ENCODE measurements at places on chromosomes 12 and 14.

DNA sequence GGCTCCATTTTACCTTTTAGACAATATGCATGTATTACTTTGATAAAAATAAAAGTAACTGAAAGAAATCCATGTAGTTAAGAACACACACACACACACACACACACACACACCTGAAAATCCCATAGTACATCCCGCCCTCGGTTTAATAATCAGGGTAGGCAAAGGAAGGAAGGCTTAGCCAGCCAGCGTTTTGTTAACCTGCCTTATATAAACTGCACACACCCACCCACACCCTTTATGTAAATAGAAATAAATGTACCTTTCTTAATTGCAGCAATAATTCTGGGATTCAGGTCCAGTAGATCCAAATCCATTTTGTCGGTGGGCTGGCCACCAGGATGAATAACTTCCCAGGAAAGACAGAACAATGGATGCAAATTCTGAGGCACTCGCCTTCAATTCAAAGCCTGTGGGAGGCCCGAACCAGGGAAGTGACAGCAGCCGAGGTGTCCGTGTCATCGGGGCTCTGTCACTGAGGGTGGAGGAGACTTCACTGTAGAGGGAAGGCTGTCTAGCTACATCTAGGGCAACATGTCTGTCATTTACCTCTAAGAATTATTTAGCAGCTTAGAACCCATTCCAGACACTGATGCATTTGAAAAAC lies 4.4 kb downstream of the XRCC3 start:
- no peak for DNase-seq

- DNase-seq = no peak
Measured at GRCh38 chr12:94495445-94496115, 35.9 kb upstream of the CEP83 start.

GRCh38 chr12:69661386-69661785 lies 37.7 kb downstream of the BEST3 start:
- DNase-seq = no peak

DNA sequence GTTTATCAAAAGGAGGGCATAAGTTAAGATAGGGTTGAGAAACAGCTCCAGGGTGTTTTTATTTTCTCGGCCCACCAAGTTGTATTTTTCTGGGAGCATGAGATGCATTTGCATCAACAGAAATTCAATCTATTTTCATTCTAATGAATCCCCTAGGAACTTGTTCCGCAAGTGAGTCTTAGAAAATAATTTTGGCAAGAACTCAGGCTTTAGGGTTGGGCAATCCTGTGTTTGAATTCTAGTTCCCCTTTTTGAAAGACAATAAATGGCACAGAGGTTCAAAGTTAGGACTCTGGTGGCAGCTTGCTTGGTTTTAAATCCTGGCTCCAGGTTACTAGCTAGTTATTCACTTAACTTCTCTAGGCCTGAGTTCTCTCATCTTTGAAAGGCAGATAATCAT lies 23.7 kb downstream of the SLC5A8 start:
- DNase-seq = no peak

DNA sequence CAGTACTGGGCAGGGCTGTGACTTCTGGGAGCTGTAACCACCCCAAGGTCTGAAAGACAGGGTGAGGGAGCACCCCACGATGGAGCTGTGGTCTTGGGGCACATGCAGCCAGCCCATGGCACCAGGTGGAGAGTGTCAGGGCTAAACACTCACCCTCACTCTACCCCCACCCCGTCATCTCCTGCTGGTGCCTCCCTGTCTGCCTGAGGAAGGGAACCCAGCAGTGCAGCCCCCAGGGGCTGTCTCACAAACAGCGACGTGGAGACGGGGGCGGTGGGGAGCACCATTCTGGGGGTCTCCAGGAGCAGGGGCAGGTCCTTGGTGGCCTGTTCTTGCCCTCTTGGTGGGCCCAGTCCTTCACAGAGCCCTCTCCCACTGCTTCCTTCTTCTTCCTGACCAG lies 63.5 kb downstream of the ERH start:
- no peak for DNase-seq

GRCh38 chr12:82780517-82780916 lies 93.8 kb downstream of the TMTC2 start:
- no peak for DNase-seq

DNA sequence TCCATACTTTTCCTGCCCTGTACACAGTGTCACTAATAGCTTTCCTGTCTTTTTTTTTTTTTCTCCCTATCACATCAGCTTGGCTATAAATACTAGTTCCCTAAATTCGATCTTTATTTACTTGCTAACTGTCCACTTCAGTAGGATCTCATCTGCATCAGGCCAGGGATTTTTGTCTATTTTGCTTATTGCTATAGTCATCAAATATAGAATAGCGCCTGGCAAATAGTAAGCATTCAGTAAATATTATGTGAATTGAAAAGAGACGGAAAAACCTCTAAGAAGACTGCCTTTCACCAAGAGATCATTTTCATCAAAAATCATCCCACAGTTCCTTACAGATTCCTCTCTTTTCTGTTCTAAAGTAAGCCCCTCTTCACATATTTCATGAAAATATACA lies 429.1 kb downstream of the FLRT2 start:
- no peak for DNase-seq

GRCh38 chr12:62438098-62438692 lies 28.4 kb upstream of the MON2 start:
- DNase-seq = peak; percentile 12

GRCh38 chr14:60226298-60226697 lies 22.7 kb upstream of the PPM1A start:
- no peak for DNase-seq

DNA sequence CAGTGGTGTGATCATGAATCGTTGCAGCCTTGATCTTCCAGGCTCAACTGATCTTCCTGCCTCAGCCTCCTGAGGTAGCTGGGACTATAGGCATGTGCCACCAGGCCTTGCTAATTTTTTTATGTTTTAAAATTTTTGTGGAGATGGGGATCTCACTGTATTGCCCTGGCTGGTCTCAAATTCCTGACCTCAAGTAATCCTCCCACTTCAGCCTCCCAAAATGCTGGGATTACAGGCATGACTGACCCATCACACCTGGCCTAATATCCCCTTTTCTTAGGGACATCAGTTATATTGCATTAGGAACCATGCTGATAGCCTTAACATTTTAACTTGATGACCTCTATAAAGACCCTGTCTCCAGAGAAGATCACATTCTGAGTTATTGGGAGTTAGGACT lies 42.8 kb downstream of the RASSF3 start:
- DNase-seq = no peak

DNA sequence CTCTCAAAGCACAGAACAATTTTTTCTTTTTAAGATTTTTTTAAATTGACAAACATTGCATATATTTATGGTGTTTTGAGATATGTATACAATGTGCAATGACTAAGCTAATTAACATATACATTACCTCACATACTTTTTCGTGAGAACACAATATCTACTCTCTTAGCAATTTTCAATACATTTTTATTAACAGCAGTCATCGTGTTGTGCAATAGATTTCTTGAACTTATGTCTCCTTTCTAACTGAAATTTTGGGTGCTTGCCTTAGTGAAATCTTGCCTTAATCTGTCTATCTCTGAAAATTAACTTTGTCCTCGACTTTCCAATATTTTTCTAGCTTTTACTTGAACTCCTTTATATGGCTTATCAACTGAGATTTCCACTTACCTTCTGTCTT lies 6.8 kb downstream of the OR10A7 start:
- DNase-seq = no peak

GRCh38 chr12:15752785-15753184 lies 36.4 kb downstream of the EPS8 start:
- no peak for DNase-seq

GRCh38 chr12:18146363-18146762 lies 56.4 kb upstream of the RERGL start:
- no peak for DNase-seq

GRCh38 chr12:18139989-18140596 lies 50.1 kb upstream of the RERGL start:
- DNase-seq = no peak

GRCh38 chr12:41213107-41213506 lies 25.0 kb downstream of the PDZRN4 start:
- no peak for DNase-seq

DNA sequence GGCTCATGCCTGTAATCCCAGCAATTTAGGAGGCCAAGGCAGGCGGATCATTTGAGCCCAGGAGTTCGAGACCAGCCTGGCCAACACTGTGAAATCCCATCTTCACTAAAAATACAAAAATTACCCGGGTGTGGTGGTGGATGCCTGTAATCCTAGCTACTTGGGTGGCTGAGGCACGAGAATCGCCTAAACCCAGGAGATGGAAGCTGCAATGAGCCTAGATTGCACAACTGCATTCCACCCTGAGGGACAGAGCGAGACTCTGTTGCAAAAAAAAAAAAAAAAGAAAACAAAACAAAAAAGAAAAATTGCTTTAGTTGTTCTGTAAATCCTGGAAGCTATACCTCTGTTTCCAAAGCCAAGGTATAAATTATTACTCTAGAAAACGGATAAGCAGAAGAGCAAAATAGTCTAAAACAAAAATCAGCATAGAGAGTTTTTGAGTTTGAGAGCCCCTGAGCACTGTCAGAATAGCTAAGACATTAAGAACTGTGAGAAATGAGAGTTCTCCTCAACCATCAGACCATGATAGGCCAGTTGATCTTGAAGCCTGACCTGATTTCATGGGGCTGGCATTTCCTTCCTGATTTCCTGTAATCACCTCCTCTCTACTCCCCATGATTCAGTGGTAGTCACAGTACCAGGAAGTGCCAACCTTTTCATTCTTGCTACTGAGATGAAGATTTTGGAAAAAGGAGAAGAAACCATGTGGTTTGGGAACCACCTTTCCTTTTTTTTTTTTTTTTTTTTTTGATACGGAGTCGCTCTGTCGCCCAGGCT lies 31.7 kb downstream of the ATP2A2 start:
- no peak for DNase-seq

GRCh38 chr14:24368562-24369252 lies 723 bp downstream of the NFATC4 start:
- no peak for DNase-seq
